ENCODE measurements at places on chromosomes 3 and 15.

GRCh38 chr15:59443341-59444072 is 5.5 kb downstream of the FAM81A start:
- DNase-seq = no peak

- no peak for DNase-seq
Observed at GRCh38 chr15:94924971-94925598, 693.7 kb downstream of the MCTP2 start.

GRCh38 chr3:13143381-13144004 is 70.3 kb upstream of the IQSEC1 start:
- DNase-seq = no peak

DNA sequence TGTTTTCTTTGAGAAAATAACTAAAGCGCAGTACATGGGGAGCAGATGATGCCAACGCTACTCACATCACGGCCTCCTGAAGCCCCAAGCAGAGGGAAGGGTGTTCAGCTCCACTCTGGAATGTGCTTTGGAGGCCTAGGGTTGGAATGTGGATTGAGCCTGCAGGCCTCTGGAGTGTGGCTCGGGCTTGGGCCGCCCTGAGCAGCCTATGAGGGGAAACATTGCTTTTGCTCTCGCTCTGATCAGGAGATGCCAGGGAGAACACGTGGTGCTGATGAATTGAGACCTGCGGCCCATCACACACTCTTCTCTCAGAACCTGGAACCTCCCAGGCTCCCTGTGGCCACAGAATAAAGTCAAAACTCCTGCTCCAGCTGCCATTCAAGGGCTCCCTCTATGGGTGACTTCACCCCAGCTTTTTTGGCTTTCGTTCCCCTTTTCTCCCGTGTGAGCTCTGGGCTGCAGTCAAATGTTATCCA is 23.3 kb downstream of the CCDC13 start:
- no peak for DNase-seq

DNA sequence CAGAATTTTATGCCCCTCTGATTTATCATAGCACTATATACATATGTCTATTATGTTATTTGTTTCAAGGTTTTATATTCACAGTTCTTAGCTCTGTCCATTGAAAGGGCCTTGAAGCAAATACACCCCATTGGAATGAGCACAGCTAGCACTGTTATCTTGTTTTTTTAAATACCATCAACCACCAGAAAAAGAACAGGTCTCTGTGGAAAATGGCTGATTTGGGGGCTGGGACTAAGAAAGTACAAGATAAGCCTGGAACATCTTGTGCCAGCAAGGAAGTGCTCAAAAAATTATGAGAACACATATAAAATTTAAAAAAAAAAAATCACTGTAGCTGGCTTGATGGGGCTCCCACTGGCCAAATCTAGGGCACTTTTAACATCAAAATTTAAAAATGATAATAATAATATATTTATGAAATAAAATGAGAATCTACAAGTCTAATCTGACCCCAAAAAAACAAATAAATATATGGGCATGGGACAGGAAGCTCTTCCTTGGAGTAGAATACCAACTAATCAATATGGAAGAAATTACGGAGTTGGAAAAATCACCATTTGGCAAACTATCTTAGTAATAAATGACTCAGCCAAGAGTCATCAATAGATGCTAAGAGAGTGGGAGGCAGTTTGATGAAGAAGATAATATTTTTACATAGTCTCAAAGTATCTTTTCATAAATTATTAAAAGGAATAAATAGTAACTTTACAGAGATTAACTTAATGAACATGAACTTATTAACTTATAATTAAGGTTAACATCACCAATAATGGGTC is 20.5 kb downstream of the IFT80 start:
- DNase-seq = no peak

DNA sequence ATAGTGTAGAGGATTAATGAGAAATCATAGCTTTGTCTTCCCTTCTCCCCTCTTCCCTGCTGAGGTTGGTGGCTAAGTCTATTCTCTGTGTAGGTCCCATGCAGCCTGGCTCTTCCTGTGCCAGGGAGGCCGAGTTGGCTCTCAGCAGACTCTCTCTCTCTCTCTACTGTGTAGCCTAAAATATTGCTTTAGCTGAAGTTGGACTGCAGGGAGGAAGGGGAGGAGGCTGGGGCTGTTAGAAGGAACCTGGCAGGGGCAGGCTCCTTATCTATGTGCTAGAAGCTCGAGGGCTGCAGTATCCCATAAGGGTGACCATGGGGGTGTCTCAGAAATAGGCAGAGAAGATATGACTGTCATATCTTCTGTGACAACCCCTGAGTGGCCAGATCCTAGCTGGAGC is 160.8 kb downstream of the EPHB1 start:
- DNase-seq = no peak

DNA sequence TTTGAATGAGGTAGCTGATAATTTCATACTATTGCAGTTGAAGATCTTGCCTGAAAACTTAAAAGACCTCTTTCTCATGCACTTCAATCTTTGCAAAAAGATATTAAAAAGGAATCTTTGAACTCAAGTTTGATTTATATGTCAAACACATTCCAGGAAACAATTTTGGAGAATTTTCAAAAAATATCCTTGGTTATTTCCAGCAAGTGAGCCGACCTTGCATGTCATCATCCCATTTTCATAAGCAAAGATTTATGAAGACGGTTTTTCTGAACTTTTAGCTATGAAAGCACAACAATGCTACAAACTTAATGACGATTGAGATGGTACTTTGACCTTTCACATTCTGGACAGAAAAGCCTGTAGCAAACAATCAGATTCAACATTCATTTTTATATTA is 95.6 kb downstream of the RFX7 start:
- DNase-seq = no peak

- DNase-seq = no peak
Observed at GRCh38 chr15:93261845-93262244, 172.8 kb upstream of the RGMA start.

- no peak for DNase-seq
Observed at GRCh38 chr3:97070302-97070701, 255.9 kb downstream of the EPHA6 start.

DNA sequence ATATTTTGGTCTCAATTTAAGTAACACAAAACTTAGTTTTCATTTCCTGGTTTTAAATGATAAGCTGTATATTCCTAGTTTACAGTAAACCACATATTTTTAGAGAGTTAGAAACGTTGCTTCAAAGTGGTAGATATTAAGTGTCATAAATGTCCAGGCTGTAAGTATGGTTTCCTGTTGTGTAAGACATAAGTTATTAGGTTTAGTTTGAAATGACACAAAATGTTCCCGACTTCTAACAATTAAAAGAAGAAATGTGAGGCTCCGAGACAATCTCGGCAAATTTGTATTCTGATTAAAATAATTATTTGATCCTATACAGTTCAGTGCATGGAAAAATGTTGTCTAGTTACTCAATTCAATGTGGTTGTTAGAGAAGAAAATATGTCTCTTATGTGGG is 387.3 kb downstream of the EPHA3 start:
- DNase-seq = no peak

DNA sequence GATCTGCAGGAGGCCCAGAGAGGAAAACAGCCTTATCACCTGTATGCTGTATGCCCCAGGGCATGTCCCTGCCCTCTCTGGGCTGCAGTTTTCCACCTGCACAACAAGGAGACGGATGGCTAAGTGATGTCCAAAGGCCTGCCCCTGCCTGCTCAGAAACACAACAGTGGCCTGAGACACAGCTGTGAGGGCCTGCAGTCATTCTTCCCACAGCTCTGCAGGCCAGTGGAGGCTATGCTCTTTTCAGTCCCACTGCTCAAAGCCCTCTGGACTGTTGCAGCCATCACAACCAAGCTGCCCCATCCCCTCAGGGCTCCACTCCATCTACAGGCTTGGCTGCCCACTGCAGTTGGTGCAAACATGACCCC is 5.2 kb upstream of the TBC1D2B start:
- DNase-seq = no peak

DNA sequence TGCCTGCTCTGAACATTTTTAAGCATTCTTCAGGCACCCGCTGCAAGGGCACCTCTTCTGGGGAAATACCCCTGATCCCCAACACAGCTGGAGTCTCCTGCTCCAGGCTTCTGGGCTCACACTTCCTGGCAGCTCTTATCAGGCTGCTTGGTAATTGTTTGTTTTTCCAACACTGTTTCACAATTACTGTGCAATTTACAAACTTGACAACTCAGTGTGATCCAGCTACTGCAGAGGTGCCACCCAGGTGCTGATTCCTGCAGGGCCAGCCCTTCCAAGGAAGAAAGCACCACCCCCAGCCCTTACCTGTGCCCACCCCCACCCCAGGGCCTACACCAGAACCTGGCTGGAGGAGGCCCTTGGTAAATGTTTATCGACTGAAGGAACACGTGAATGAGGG is 66.5 kb downstream of the MAGEF1 start:
- no peak for DNase-seq

- DNase-seq = no peak
Observed at GRCh38 chr3:117047951-117048705, 338.5 kb downstream of the TUSC7 start.

DNA sequence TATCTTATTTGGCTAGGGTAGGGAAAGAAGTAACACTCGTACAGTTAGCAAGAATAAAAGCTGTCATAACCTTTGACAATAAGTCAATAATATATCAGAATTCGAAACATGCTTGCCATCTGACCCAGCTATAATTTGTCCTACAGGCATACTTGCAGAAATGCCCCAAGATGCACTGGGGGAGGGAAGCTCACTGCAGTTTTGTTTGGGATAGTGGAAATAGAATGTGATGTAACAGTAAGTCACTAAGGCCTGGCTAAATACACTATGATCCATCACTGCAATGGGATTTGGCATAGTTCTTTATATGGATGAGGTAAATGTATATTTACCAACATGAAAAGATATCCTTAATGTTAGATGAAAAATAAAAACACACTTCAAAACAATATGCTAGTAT is 25.5 kb upstream of the TMOD3 start:
- no peak for DNase-seq

DNA sequence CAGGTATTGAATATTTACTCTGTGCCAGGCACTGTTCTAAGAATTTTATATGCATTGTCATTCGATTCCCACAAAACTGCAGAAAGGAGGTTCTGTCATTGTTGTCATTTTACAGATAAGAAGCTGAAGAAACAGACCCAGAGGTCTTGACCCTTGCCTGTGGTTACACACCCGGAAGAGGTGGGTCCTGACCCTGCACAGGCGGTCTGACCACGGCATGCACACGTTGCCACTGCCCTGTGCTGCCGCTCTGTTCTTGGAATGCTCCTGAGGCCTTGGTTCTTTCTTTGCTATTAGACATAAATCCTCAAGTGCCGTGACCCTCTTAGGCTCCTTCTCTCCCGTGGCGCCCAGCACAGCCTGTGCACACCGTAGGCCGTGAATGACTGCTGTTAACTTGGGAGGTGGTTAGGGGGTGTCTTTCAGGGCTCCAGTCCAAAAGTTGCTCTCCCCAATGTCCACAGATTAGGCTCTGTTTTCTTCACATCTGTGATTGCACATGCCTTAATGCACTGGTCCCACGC is 74.1 kb upstream of the PLXNA1 start:
- no peak for DNase-seq

DNA sequence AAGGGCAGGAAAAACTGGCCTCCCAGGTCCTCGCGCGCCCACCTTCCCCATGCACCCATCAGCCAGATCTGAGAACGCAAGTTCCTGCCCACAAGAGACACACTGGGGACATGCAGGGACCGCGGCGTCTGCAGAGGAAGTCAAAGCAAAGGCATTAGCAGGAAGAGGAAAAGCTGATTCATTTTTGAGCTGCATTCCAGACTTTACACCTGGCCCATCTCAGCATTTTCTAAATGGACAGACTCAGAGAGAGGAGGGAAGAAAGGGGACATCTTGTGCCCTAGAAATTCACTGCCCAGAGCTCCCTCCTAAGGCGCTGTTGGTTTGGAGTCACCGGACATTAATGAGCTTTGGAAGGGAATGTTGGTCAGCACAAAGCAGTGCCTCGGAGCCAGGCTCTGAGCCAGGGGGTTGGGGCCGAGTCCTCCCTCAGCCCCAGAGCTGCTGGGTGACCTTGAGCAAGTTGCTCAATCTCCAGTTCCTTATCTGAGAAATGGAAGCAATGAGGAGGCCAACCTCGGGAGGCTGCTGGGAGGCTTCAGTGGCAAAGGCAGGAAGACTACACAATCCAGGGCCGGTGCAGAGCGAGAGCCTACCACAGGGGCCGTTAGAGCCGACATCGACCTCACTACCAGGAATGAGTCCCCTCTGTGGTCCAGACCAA is 150.5 kb upstream of the IQSEC1 start:
- no peak for DNase-seq

DNA sequence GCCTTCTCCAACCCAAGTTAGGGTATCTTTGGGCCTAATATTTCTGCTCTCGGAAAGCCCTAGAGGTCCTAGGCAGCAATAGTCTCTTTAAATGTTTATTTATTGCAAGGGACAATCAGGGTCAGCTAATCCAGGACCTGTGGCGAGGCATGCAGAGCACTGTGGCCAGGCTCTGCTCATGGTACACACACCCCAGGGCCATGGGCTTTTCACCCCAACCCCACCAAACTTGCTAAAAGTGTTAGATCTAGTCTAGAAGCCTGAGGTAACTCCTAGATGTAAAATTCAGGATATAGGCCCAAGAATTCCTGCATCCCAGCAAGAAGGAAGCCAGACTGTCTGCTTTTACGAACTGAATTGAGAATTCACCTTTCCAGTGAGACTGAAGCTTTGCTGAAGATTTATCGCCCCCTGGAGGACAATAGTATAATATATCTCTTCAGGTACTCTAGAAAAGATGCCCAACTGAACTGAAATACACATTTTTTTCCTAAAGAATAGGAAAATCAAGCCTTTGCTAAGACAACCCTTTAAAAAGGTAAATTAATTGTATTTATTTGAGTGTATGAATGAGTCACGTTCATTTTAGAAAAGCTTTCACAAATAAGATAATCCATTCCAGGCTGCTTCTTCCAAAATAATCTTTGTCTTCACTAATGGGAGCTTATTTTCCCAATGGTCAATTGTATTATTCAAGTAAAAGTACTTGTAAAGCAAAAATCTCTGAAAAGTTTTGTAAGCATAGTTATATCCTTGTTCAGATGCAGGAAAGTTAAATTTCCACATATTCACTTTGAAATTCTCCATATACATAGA is 89.8 kb downstream of the LRRC3B start:
- no peak for DNase-seq

- no peak for DNase-seq
Observed at GRCh38 chr3:77323626-77324025, 283.7 kb downstream of the ROBO2 start.

DNA sequence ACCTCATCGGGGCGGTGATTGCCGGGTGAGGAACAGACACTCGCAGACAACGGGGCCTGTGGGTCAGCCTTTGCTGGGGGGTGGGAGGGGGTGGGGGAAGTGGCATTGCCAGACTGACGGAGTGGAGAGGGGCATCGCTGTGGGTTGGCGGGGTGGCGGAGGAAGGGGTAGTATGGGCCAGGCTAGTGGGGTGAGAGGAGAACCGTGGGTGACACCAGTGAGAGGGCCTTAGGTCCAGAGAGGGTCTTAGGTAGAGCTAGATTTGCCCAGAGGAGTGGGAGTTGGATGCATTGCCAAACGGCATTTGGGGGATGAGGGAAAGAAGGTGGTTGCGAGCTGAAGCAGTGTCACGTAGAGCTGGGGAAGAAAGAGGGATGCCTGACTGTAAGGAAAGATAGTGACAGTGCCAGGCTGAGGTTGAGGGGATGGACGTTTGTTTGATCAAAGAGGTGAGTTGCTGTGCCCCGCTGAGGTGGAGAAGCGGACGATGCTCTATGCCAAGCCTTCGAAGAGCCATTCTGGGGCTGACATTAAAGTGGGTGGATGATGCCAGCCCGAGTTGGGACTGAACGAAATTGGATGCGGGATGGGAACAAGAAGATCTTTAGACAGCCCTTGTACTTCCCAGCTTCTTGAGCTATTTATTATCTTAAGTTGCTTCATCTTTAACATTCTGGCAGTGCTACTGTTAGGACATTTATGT is 572 bp downstream of the DNAJB11 start:
- DNase-seq = no peak

Measured in DMS 273 treated with DMSO at 0.1 percent for 48 hours (cell line).